ENCODE measurements at places on chromosomes 7 and 10.

- DNase-seq = no peak
These were observed 25.6 kb upstream of the CRTAC1 start for GRCh38 chr10:98055841-98056516.

DNA sequence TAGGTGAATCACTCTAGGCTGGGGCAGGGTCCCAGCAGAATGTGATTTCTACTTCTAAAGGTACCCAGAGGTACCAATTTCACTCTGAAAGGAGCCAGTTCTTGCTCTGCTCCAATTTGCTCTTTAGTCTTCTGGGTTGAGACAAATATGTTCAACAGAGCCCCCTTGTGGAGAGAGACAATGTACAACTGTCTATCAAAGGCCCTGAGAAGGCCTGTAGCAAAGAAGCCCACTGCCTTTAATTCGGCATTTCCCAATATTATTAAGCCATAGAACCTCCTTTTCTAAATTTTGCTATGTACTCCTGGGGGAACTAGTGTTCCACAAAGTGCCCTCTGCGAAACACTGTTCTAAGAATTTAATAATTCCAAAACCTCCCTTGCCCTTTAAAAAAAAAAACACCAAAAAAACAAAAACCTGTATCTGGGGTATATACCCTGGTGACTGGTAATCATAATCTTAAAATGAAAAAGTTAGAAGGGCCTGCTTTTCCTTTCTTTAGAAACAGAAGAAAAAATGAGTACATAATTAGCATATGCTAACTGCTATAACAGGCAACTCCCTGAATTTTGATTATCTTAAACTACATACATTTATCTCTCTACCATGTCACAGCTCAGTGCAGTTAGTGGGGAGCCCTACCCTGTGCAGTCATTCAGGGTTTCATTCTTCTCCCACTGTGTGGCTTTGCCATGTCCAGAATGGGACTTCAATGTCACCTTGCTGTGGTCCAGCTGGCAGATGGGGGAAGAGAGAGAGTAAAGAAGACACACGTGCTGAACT, 160.9 kb upstream of the BMPER start:
- DNase-seq = no peak

DNA sequence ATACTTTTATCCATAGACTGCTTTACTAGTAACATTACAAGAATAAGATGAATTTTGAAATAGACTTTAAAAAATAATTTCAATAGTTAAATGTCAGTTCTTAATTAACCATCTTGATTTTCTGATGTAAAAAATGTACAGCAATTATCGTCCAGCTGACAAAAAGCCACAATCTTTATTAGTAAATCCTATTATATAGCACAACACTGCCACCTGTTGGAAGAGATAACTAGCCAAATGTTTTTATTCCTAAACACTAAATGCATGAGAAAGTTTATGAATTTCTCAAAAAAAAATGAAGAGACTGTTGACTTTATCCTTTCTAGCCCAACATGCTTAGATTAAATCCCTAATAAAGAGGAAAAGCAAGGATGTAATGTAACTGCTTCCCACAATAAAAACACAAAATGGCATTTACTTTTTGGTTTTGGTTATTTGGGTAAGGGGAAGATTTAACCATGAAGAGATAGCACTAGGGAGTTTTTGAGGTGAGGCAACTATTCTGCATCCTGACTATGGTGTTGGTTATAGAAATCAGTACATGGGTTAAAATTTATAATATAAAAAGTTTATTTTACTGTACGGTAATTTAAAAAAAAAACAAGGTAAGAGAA, 8.0 kb downstream of the COA1 start:
- DNase-seq = peak; percentile 50

DNA sequence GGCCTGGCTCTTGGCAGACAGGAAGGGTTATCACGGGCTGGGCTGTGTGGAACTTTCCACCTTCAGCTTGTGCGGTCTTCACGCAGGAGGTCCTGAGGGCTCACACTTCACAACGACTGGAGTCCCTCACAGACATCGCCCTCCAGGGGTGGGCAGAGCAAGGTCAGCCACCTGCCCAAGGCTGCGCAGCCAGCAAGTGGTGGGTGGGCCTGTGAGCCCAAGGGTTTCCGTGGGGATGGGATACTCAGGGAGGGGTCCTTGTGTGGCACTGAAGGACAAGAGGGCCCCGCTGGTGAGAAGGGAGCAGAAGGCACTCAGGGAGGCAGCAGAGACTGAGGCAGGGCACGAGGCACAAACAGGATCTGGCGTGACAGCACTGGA, 22.0 kb downstream of the PDIA4 start:
- DNase-seq = no peak

DNA sequence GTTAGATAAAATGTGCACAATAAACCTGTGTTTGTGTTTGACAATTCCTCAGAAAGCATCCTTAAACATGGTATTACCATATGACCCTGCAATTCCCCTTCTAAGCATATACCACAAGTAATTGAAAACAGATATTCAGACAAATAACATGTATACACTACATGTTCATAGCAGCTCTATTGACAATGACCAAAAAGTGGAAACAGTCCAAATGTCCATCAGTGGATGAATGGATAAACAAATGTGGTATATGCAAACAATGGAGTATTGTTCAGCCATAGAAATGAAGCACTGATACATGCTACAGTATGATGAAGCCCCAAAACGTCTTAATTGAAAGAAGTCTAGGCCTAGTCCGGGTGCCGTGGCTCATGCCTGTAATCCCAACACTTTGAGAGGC, 280.1 kb downstream of the OTUD1 start:
- DNase-seq = no peak

DNA sequence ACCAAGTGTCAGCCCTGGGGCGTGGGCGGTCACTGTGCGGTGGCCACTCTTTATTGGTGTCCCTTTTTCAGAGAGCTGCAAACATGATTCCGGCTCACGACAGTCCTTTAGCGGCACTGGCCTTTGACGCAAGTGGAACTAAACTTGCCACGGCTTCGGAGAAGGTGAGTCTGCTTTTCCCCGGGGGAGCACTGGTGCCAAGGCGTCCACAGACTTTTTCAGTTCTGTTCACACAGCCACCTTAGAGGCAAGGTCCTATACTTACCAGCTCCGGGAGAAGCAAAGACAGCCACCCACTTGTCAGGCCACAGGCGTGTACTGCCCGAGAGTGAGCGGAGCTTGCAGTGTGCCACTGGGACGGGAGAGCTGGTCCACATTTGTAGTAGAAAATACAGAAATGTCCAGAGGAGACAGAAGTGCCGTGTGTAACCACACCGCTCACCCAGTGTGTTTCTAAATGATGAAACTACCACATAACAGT, 27.9 kb downstream of the WIPI2 start:
- no peak for DNase-seq

DNA sequence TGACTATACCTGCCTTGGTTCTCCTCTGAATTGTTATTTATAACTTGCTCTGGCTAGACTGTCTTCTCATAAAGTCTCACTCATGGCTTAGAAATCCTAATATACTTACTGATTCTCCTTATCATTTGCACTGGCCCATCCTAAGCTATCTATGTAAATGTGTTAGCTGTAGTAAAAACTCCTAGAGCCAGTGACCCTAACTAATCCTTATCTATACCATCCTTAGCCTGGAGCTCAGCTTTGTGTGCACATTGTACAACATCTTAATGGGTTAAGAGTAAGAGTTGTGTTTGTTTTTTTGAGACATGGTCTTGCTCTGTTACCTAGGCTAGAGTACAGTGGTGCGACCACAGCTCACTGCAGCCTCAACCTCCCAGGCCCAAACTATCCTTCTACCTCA, 40.8 kb downstream of the LAMB4 start:
- no peak for DNase-seq

GRCh38 chr7:82964150-82964882, 198.4 kb downstream of the PCLO start:
- no peak for DNase-seq

GRCh38 chr7:49166441-49166840, 242.1 kb downstream of the CDC14C start:
- DNase-seq = no peak

GRCh38 chr10:983971-984655, 4.1 kb upstream of the GTPBP4 start:
- no peak for DNase-seq
